ENCODE measurements at places on chromosomes 2 and 18.

GRCh38 chr2:70128005-70128404, 40.7 kb downstream of the PCBP1 start:
- DNase-seq = no peak

- no peak for DNase-seq
These were observed 56.9 kb upstream of the SEMA4C start for GRCh38 chr2:96926791-96927190.

DNA sequence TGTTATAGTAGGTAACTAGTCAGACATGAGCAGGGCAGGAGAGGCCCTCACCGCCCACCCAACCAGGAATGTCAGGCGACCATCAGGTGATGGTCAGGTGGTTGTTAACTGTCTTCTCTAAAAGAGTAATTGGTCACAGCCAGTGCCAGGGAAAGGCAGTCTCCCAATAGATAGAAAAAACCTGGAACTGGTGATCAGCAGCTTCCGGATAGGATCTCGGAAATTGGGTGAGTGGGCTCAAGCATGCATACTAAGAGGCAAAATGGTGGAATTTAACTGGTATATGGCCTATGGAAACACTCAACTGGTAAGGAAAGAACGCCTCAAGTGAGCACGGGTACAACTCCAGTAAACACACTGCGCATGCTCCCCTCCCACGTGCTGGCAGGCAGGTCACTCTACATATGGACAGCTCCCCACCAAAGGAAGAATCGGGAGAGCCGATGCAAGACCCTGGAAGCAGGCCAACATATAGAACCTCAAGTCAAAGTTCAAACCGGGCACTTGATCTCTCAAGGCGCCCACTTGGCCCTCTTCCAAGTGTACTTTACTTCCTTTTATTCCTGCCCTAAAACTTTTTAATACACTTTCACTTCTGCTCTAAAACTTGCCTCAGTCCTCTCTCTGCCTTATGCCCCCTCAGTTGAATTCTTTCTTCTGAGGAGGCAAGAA, 43.5 kb upstream of the TMEM131 start:
- DNase-seq = no peak

DNA sequence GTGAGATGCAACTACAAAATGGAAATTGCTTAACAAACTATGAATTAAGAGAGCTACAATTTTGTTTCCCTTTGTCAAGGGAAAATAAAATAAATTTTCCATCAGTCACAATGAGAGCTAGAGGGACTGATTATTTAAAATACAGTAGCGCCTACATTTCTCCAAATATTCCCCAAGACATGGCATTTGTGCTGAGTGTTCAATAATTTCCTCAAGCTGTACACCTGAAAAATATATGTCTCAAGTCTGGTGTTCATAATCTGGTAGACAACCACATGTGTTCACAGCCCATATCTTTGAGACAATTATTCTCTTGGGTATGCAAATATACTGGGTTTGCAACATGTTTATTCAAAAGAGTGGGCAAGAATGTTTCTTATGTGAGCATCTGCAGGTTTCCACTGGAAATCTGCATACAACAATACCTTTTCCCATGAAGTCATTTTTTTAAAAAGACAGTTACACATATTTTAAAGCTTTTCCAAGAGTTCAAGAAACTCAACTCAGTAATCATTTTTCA, 240.1 kb upstream of the VRK2 start:
- DNase-seq = no peak

- no peak for DNase-seq
These were observed 1200.8 kb upstream of the GYPC start for GRCh38 chr2:125455110-125455509.

DNA sequence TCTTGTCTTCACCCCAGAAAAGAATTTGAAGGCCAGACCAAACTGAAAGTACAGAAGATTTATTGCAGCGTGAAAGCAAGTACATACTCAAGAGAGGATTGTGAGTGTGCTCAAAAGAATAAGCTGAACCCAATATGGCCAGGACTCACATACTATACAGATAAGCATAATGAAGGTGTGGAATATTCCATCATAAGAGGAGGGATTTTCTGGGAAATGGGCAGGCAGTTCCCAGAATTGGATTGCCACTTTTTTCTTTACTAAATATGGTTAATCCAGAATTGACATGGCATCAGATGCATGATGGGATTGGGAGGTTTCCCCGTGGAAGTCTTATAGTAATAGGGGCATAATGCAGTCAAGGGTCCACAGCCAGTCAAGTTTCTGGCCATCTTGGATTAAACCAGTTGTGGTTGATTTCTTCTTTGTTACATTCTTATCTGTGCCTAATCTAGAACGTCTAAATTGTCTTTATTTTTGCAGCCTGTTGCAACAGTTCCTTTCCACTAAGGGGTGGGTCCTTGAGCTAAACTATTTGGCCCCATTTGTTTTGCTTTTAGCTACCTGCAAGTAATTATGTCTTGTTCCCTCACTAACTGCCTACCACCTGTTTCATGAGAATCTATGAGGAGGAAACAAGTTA, 9.0 kb downstream of the SP140L start:
- DNase-seq = no peak

GRCh38 chr2:236165842-236166795, 2.1 kb downstream of the GBX2 start:
- no peak for DNase-seq

GRCh38 chr2:80496775-80497174, 192.2 kb upstream of the LRRTM1 start:
- no peak for DNase-seq

DNA sequence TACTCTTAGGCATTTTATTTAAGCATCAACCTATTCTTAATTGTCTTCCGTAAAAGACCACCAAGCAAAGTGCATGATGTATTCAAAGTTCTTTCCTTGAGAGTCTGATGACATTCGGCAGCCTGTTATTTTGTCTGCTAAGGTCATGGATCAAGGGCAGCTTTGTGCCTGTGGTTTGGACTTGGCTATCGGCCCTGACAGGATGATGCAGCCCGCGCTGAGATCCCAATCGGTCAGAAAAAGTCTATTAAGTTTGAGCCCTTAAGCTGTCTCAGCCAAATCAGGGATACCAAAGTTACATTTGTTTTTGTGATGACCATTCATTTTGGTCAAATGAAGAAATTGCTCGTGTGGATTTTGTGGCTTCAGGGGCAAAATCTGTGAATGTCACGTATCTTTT, 718.9 kb upstream of the FANCL start:
- no peak for DNase-seq

DNA sequence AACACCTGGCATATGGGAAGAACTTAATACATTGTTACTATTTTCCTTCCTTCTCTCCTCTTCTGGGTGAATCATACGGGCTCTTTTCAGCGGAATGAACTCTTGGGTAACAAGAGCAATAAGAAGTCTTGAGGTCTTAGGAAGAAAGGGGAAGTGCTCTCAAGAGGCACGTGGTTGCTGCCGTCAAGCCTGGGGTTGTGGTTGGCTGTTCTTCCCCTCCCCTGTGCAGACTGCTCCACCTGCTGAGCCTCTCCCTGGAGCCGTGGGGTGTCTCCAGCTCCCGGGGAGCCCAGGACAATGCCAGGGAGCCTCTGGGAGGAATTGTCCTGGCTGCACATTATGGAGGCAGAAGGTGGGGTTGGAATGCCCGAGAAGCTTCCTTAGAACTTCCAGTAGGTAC, 19.4 kb downstream of the TOGARAM2 start:
- no peak for DNase-seq

GRCh38 chr2:60446413-60447267, 106.8 kb downstream of the BCL11A start:
- no peak for DNase-seq

GRCh38 chr2:217225596-217225995, 365.7 kb upstream of the TNP1 start:
- DNase-seq = no peak

DNA sequence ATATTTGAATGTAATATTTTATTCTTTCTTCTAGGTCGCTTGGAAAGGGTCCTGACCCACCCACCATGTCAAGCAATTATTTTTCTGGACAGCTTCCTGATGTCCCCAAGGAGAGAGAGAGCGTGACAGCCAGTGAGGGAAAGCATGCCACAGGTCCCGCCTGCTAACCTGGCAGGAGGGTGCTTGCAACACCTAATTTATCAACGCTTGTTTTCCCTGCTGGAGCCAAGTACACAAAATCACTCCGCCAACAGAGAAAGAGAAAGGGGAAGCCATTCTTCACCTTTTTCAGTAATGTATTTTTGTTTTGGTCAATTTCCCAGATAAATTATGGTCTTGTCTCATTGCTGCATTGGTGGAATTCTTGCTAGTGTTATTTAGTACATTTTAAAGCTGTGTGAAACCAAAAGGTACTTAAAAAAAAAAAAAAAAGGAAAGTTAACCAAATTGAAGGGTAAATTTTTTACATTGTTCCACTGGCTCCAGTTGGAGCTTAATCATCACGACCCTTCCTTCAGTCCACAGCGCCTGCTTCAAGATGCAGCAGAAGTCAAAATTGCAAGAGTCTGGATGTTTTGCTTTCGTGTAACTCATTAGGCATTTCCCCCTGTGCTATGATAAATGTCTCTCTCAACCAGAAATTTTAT, 88.5 kb upstream of the COPS8 start:
- no peak for DNase-seq

GRCh38 chr2:240991378-240992263, 6.8 kb upstream of the SNED1 start:
- DNase-seq = no peak

DNA sequence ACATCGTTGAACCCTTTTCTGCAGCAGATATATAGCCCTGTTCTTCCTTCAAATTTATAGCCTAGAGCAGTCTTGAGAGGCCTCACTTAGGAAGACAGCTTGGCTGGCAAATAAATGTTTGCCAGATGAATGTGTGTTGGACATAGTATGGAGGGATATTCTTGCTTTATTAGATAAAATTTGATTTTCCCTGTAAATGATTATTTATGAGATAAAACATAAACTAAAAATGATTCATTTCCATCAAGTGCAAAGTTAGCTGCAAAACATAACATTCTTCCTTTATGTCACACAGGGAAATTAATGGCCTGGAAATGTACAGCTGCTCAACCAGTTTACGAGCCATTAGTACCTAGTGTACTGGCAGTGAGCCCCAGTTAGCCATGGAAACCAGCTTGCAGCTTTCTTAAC, 82.5 kb downstream of the LIMS1 start:
- DNase-seq = no peak

DNA sequence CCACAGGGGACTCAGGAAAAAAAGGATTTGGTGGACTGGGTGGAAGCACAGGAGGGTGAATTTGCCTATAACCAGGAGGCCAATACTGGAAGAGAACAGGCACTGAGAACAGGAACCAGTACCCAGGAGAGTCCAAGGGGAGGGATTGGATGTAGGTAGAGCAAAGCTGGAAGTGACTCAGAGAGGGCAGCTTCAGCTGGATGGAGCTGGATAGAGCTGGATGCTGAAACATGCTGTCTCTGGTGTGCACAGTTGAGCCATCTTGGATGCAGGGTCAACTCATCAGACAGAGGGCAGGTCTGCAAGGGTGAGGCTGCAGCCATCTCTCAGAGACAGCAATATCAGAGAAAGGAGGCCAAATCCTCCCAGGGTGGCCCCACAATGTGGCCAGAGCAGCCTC, 134.0 kb downstream of the GALNT14 start:
- DNase-seq = no peak

- no peak for DNase-seq
These were observed 41.0 kb downstream of the CDKL4 start for GRCh38 chr2:39202639-39203369.

- no peak for DNase-seq
These were observed 773.4 kb downstream of the LRRTM4 start for GRCh38 chr2:76748581-76749296.

GRCh38 chr2:237549216-237549615, 17.2 kb upstream of the PRLH start:
- DNase-seq = no peak

GRCh38 chr2:231189571-231190495, 8.6 kb upstream of the ARMC9 start:
- DNase-seq = no peak

DNA sequence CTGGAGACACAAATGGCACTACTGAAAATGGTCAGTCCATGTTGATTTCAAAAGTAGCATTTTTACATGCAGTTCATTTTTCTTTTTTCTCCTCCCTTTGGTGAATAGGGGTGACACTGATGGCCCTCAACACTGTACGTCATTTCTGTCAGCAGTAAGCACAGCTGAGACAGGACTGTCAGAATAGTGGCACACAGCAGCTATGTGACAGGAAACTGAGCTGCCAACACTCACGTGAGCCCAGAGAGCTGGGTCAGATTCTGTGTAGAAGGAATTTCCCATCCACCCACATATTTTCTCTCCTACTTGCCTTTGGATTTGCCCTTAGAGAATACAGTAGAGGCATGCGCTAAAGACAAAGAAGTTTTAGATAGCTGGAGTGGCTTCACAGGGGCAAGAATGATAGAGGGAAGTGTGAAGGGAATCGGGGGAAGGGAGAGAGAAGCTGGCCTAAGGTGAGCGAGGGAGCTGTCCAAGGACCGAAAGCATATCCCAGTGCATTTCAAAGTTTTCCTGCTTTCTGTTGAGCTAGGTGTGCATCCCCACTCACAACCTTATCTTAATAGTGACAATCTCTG, 476.6 kb downstream of the CNTNAP5 start:
- DNase-seq = no peak

- no peak for DNase-seq
These were observed 21.6 kb downstream of the PMAIP1 start for GRCh38 chr18:59921384-59921891.

- DNase-seq = no peak
These were observed 112.3 kb upstream of the SETBP1 start for GRCh38 chr18:44568342-44568741.

DNA sequence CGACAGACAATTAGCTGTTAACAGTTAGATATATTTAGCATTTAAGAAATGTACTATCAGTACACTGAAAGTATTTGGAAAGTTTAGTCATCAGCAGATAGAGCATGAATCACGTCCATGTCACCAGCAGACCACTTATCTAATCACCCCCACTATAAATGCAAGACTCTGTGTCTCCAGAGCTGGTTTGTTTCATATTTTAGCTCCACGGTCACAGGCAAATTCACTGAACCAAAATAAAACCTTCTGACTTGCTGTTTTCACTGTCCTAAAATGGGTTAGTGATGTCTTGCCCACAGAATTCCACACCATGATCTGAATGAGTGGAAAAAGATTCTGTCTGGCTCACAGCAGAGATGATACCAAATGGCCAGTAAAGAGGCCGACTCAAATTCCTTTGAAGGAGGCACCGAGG, 64.9 kb downstream of the CDH2 start:
- DNase-seq = no peak

DNA sequence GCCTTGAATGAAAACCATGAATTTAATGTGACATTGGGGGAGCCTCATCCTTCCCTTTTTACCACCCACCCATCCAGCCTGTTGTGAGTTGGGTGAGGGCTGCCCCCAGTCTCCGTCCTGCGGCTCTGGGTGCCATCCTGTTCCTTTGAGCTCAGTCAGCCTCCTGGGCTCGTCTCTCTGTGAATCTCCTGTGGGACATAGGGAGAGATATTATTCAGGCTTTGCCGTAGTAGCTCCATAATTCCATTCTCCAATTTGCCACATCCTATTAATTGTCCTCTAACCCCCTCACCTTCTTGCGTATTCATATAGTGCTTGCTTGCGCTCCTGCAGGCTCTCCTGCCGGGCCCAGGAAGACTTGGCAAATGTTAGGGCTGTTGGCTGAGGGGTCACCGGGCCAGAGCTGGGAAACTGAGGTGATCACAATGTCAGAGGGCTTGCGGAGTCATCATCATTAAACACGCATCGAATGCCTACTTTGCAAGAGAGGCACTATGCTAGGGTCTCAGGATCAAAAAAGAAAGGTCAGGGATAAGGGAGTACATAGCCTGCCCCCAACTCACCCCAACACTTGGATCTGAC, 709 bp upstream of the DQX1 start:
- no peak for DNase-seq
